ENCODE measurements at places on chromosomes 6 and 20. TPM values are rescaled to one million over a fixed set of nuclear protein-coding genes. Genes with fewer than 3 reads are reported as not detected.

The DUSP15 gene
- 1.5 TPM for polyA plus RNA-seq

The OR2H2 gene
- polyA plus RNA-seq: 0.17 TPM

The CGA gene
- polyA plus RNA-seq: 0.93 TPM

The SCGN gene
- polyA plus RNA-seq: not detected

The OLIG3 gene
- not detected for polyA plus RNA-seq

The GRM4 gene
- 2.4 TPM for polyA plus RNA-seq

The C6orf47 gene
- polyA plus RNA-seq: not detected

The KHDC1 gene
- 4.5 TPM for polyA plus RNA-seq

The SLC22A1 gene
- 0.86 TPM for polyA plus RNA-seq

The PPP1R11 gene
- 33.9 TPM for polyA plus RNA-seq

The EYA2 gene
- 2.3 TPM for polyA plus RNA-seq

The DCBLD1 gene
- 6.6 TPM for polyA plus RNA-seq

The CD83 gene
- polyA plus RNA-seq: 11.6 TPM

The MAP7 gene
- 0.51 TPM for polyA plus RNA-seq

The TUBB1 gene
- 1.1 TPM for polyA plus RNA-seq

All from muscle of arm (tissue), 14 donors.